ENCODE measurements at places on chromosomes 1 and 21.
A peak's percentile ranks its signal among the peaks of the same experiment; 100 is the strongest.

GRCh38 chr21:38628349-38628748, 130.1 kb upstream of the ERG start:
- H3K4me1 ChIP-seq: no peaks in the 10 kb centered on the region
- H3K36me3 ChIP-seq: no peaks in the 10 kb centered on the region
- DNase-seq: peak; percentile 23

DNA sequence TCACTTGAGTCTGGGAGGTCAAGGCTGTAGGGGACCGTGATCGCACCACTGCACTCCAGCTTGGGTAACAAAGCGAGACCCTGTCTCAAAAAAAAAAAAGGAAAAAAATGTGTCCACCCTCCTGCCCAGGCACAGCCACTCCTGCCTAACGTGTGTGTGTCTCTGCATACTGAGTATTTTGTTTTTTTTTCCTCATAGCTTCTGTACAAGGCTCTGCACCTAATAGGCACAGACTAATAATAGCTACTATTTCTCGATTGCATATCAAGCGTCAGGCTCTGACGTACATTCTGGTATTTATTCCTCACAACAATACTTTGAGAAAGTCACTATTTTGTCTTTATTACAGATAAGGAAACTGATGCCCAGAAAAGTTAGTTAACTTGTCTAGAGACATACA, 5.0 kb downstream of the PTGFRN start:
- H3K4me1 ChIP-seq: peaks cover 33% of the 10 kb centered on the region
- no peaks in the 10 kb centered on the region for H3K36me3 ChIP-seq
- DNase-seq: no peak
- no peaks in the 10 kb centered on the region for H3K27me3 ChIP-seq
- no peak overlapping the region for H3K27ac ChIP-seq

GRCh38 chr1:222600281-222600680, 10.5 kb upstream of the TAF1A start:
- DNase-seq: no peak
- H3K4me1 ChIP-seq: no peaks in the 10 kb centered on the region
- no peak overlapping the region for H3K4me3 ChIP-seq
- H3K27ac ChIP-seq: no peak overlapping the region
- peaks cover 2% of the 10 kb centered on the region for H3K27me3 ChIP-seq
- no peaks in the 10 kb centered on the region for H3K36me3 ChIP-seq

GRCh38 chr21:21199342-21200102, 201.3 kb downstream of the NCAM2 start:
- H3K36me3 ChIP-seq: no peaks in the 10 kb centered on the region
- no peak overlapping the region for H3K4me3 ChIP-seq
- no peaks in the 10 kb centered on the region for H3K27me3 ChIP-seq

DNA sequence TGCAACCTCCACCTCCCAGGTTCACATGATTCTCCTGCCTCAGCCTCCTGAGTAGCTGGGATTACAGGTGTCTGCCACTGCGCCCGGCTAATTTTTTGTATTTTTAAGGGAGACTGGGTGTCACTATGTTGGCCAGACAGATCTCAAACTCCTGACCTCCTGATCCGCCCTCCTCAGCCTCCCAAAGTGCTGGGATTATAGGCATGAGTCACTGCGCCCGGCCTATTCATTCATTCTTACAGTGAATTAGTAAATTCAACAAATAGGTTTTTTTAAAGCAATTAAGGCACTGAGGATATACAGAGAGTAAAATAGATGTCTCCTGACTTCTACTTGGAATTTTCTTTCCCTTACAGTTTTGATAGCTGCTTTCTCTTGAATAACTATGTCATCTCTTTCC, 43.5 kb downstream of the CDC42 start:
- H3K36me3 ChIP-seq: peaks cover 2% of the 10 kb centered on the region
- no peak for DNase-seq
- no peak overlapping the region for H3K4me3 ChIP-seq
- H3K27ac ChIP-seq: no peak overlapping the region

GRCh38 chr1:54122992-54123391, 29.8 kb downstream of the CDCP2 start:
- no peaks in the 10 kb centered on the region for H3K36me3 ChIP-seq
- H3K27me3 ChIP-seq: no peaks in the 10 kb centered on the region
- H3K4me3 ChIP-seq: no peak overlapping the region
- no peak overlapping the region for H3K27ac ChIP-seq

GRCh38 chr1:14392859-14393365, 205.6 kb upstream of the KAZN start:
- H3K4me3 ChIP-seq: no peak overlapping the region
- H3K36me3 ChIP-seq: no peaks in the 10 kb centered on the region
- H3K4me1 ChIP-seq: no peaks in the 10 kb centered on the region
